Activated effector memory CD4-positive, alpha-beta T cell treated with Interleukin-2 at 50 U/mL for 16 hours (primary cell): ENCODE measurements at places on chromosomes 5 and 9.

- no peak for DNase-seq
Observed at GRCh38 chr5:57488215-57488955, 5.8 kb upstream of the ACTBL2 start.

GRCh38 chr5:80129146-80129545 lies 94.0 kb downstream of the THBS4 start:
- DNase-seq = no peak

DNA sequence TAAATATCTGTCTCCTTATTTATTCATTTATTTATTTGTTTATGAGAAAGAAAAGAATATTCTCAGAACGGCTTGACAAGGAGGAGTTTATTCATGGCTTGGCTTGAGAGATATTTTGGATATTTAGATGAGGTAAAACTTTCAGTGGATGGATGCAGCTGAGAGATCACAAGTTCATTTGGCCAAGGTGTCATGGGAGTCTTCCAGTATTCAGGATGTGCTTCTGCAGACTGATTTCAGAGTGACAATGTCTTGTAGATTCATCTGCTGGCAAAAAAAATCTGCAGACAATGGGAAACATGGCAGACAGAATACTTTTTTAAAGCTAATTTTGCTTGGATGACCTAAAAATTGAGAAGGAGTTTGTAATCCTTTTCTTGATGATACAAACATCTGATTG lies 38.5 kb downstream of the XRCC4 start:
- DNase-seq = no peak

GRCh38 chr5:175750511-175750931 lies 92.7 kb downstream of the HRH2 start:
- no peak for DNase-seq

GRCh38 chr9:33048054-33048465 lies 23.0 kb downstream of the DNAJA1 start:
- no peak for DNase-seq

DNA sequence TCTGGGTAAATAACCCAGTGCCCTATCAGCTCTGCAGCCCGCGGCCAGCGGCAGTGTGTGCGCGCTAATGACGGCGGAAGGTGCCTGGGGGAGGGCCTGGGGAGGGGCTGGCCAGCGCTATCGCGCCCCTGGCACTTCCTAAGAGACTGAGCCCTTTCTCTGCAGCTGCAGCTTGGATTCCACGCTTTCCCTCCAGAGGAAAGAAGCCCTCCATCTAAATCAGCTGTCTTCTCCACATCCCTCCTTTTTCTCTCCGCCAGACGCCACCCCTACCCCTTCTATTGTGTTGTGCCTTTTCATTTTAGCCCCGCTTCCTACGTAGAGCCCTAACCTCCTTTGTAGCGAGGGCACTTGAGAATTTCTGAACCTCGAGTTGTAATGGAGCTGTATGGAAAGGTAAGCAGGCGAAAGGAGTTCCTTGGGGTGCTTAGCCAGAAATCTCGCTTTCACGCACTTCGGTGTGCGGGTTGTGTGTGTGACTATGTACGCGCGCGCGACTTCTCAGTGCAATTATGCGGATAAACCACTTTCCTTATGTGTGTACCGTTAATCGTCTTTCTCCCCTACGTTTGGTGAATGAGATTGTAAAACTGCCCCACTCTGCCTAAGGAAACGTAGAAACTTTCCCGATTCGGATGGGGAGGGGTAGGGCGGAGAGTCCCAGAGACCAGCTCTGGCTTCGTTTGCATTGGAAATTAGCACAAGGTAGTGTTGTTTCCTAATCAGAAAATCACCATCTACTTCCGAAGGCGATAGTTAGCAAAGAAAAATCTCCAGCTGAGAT lies 664 bp upstream of the RAB3C start:
- no peak for DNase-seq

DNA sequence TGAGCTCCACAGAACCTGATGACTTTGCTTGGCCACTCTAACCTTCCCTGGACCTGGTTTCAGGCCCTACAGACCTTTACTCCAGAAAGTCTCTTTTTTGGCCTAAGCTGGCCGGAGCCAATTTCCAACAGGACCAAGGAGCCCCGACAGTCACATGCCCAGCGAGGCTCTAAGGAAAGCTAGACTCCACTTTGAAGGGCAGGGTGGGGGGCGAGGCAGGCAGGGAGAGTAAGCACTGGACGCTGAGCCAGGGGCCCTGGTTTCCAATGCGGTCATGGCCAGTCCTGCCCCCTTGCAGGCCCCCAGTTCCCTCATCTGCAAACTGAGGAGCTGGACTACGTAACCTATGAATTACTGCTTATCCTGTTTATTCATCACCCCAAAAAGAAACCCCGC lies 65.2 kb downstream of the ADAMTS2 start:
- no peak for DNase-seq

- peak; percentile 12 for DNase-seq
Observed at GRCh38 chr9:109918339-109919163, 138.6 kb downstream of the PALM2AKAP2 start.

- DNase-seq = no peak
Observed at GRCh38 chr5:7991125-7991821, 122.3 kb downstream of the MTRR start.

DNA sequence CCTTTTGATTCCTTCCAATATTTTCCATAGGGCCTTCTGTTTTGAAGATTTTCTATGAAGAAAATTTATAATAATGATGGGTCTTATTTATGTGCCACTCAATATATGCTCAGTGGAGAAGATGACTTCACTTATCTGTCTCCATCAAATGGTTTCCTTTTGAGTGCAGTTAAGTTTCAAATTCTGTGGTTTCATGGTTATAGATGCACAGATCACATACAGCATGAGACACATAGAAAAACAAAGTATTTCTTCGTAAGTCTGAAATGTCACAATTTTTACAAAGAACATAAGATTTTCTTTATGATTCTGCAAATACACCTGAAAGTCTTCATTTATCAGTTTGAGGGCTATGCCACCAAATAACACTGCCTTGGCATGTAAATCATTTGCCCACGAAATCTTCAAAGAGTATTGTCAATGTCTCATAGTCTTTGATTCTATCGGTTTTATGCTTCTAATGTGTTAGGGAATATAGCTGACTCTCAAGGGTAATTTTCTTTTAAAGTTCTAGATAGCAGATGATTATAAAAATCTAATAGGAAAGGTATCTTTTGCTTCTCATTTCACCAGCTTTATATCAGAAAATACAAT lies 14.1 kb downstream of the CFAP95 start:
- no peak for DNase-seq

DNA sequence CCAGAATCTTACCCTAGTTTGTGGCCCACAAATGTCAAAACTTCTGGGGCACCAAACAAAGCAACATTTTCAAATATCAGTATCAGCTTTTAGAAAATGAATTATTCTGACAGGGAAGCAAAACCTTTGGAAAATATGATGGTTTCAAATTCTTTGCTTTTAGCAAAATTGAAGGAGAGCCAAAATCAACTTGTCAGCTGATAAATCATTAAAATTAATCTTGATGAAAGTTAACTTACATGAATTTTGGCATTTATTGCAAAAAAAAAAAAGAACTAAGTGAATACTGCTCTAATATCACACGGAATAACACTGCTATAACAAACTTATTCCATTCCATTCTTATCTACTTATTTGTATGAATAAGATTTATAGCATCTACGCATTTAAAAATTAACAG lies 158.1 kb upstream of the TARS1 start:
- no peak for DNase-seq

DNA sequence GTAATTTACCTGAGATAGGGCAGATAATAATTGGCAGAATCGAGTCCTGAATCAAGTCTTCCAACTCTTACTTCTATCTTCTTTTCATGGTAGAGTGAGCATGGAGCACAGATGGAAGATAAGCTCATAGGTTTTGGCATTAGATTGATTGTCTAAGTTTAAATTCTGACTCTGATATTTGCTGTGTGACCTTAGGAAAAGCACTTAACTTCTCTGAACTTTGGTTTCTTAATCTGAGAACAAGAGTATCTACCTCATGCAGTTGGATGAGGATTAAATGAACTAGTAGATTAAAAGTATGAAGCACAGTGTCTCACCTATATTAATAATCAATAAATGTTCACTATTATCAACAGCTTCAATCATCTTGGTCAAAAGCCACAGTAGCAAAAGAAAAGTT lies 9.4 kb upstream of the ASTN2 start:
- DNase-seq = no peak

DNA sequence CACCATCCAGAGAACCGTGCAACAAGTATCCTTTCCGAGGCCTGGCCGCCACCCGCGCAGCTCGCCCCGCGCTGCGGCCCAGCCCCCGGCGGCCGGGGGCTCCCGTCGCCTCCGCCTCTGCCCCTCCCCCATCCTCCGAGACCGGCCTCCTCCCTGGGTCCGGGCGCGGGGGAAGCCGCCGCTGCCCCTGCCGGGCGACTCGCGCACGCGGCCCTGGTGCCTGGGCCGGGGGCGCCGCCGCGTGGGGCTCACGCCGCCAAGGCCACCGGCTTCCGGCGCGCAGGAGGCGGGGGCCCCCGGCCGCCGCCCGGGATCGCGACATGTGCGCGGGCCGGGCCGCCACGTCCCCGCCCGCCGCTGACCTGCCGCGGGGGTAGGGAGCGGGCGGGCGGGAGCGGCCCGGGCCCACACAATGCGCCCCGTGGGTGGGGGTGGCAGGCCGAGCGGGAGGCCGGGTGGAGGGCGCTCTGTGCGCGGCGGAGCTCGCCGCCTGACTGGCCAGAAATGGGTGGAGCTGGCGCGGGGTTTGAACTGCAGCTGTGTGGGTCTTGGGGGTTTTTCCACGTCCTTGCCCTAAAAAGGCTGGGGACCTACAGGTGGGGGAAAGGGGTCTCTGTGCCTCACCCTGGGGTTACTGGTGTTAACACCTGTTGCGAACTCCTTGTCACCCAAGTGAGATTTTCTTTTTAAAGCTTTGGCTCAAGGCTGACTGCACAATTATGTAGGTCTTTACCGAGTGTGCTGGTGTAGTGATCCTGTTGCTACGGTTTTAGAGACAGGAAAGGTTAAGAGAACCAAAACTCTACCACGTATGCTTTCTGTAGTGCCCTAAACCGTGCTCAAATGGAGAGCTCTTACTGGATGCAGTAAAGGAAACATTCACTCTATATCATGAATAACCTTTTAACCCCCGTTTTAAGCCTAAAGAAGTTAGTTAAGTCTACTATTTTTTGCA lies 32.3 kb downstream of the TNPO1 start:
- peak; percentile 20 for DNase-seq

- DNase-seq = no peak
Observed at GRCh38 chr9:121322037-121322736, 47.9 kb downstream of the STOM start.

DNA sequence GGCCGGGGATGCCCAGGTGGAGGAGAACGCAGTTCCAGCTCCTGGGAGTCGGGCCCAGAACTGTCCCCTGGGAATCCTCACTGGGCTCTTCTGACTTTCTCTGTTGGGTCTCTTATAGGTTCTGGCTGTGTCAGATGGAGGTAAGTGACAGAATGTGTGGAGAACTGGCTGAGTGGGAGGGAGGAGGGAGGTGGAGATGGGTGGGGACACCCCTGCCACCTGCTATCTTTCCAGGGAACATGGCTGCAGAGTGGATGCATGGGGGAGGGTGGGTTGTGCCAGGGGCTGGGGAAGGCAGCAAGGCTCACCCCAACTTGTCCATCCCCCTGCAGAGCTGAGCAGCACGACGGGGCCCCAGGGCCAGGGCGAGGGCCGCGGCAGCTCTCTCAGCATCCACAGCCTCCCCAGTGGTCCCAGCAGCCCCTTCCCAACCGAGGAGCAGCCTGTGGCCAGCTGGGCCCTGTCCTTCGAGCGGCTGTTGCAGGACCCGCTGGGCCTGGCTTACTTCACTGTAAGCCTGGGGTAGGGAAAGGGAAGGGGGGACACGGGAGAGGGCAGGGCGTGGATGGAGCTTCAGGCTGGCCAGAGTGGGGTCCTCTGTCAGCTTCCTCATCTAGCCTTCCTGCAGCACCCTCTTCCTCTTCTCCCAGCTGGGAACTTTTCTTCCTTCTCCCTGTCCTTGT lies 8.3 kb downstream of the RGS14 start:
- DNase-seq = no peak

DNA sequence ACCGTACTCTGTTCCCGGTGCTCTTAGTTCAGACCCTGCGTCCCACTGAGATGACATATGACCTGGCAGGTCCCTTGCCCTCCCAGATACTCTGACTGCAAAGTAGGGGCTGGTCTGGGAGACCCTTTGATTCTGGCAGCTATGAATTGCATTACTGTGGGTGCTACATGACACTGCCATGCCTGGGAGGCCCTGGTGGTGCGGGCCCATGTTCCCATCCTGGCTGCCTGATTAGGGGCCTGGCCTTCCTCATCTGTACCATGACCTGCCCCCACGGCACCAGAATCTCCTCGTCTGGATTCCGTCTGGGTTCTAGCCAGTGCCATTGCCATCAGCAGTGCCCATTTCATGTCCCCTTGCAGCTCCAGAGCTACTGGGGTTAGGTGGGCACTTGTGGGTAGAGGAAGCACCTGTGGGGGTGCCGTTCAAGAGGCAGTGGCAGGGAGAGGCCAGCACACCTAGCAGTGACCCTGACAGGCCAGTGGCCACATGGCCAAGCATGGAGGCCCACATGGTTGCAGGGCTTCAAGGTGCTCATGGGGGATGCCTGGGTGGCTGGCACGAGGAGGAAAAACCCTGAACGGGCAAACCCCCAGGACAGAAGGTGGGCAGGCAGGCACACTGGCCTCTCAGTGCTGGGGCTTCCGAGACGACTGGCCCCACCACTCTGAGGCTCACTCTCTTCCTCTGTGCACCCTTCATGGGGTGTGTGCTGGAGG lies 69.7 kb downstream of the PHF2 start:
- DNase-seq = no peak

- no peak for DNase-seq
Observed at GRCh38 chr9:129340427-129341170, 162.5 kb upstream of the IER5L start.

GRCh38 chr5:22465177-22465576 lies 388.0 kb downstream of the CDH12 start:
- no peak for DNase-seq

DNA sequence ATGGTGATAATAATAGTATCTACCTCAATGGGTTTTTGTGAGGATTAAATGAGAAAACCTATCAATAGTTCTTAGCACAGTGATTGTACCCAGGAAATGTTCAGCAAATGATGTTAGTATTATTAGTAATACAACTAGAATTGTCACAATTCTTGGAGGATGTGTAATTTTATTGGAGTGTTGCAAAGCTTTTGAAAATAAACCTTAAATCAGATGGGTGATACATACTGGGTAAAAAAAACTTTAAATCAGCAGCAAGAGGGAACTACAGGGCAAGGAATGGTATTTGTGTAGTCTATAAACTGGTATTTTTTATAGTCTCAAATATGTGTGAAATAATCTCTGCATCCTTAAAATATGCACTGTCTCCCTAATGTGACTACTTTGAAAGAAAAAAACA lies 371.6 kb downstream of the PIK3R1 start:
- no peak for DNase-seq

DNA sequence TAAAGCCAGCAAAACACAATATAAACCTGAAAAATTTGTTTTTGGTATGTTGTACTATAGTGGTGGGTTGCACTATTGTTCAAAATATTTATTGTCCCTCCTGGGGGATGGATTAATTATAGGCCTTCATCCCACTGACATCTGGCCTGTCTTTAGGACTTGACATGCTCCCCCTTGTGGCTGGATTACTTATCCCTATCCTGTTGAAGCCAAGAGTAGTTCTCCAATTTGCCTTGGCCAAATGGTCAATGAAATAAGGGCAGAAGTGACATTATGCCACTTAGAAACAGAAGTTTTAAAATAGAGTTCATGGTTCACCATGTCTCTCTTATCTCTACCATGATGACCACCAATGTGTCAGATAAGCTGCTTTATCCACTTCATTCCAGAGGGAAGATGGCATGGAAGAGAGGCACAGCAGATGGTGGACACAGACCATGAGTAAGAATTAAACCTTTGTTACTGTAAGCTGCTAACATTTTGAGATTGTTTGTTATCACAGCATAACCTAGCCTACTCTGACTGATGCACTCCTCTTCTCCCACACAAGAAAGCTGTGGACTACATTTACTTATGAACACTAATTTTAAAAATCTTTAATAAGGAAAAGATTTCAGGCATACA lies 29.2 kb upstream of the ARHGEF28 start:
- DNase-seq = no peak
